BJ (cell line): ENCODE measurements at places on chromosomes 12 and 14.

DNA sequence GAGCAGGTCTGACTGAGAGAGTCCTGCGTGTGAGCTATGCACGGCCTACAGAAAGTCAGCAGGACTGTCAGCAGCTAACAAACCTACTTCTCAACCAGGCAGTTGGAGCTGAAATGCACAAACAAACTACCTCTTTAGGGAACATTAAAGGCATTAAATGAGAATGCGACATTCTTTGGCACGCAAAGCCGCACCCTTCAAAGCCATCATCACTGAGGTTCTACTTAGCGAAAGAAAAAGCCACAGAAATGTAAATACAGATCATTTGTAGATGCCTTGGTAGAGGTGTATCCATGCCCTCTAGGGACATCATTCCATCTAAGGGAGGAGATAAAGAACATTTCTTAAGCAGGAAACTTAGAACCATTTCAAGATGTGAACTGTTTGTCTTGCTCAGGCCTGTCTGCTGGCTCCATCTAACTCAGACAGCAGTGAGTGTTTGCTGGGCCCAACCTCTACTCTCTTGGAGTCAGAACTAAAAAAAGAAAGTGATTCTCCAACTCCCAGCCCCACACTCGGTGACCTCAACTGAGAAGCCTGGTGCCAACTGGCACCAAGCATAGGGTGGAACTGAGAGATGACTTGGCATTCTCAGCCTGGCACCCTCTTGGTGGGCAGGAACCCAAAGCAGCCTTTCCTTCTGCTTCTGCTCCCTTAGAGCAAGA is 63.5 kb upstream of the MBIP start:
- no peak for DNase-seq

DNA sequence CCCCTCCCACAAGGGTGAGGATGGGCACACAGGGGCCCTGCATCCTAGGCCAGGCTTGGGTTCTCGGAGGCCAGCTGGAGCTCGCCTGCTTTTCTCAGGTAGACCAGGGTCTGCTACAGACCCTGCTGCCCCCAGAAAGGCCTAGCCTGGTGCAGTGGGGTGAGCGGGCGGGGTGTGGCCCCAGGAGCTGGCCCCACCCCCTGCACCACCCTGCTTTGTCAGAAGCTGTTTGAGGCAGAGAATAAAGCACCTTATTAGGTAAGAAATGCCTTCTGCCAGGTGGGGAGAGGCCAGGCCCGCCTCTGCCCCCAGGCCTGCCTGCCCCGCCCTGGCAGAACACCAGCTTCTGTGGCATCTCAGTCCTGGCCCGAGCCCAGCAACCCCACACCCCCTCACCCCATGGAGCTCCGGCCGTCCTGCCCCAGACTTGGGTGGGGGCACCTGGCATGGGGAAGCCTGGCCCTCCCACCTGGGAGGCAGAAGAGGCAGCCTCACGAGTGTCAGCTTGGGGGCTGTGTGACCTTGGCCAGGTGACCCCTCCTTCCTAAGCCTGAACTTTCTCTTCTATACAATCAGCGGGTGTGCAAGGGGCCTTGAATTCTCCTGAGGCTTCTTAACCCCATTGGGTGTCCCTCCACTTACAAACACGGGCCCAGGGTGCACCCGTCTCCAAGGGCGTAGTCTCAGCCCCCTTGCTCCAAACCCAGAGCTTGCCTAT is 43.2 kb downstream of the KRT80 start:
- no peak for DNase-seq

DNA sequence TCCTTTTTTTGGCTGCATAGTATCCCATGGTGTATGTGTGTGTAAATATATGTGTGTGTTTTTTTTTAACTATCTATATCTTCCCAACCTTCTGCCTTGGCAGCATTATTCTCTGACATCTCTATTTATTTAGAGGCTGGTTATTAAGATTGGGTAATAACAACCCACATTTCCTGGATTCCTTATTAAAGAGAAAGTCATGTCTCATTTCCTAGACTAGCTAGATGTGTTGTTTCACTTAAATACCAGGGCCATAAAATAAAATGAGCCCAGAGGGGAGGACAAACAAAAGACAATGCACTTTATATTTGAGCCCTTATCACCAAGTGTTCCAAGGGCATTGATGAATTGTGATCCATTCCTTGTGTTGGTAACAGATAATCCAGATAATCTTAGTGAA is 169.1 kb downstream of the SLC5A8 start:
- no peak for DNase-seq

GRCh38 chr12:118103201-118103600 is 610 bp downstream of the VSIG10 start:
- no peak for DNase-seq

GRCh38 chr12:101783838-101784237 is 44.6 kb upstream of the SYCP3 start:
- DNase-seq, result no peak

- DNase-seq, result no peak
These were observed 27.6 kb downstream of the TCTN1 start for GRCh38 chr12:110641521-110641920.

DNA sequence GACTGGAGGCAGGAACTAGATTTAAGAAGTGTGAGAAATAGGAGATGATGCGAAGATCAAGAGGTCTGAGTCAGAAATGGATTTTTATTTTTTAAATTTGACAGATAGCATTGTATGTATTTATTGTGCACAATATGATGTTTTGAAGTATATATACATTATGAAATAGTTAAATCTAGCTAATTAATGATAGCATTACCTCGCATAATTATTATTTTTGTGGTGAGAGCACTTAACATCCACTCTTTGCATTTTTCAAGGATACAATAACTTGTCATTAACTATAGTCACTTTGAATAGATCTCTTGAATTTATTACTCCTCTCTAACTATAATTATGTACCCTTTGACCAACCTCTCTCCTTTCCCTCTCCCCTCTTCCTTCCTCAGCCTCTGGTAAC is 3.7 kb downstream of the SMOC1 start:
- no peak for DNase-seq

DNA sequence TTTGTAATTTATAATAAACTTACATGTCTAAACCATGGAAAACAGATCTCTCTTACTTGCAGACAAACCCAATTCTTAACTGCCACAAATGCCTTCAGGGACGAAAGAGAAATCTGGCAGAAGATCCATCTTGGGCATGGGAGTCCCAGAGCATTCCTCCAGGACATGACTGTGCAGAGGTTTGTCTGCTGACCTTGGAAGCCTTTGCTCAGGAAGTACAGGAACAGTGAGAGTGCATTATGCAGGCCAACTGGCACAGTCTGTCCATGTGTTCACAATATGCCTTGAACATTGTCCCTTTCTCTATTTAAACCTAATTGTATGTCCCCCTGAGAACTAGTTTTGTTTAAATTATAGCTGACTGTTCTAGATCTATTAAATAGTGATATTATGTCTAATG is 467.1 kb downstream of the ATP23 start:
- no peak for DNase-seq

DNA sequence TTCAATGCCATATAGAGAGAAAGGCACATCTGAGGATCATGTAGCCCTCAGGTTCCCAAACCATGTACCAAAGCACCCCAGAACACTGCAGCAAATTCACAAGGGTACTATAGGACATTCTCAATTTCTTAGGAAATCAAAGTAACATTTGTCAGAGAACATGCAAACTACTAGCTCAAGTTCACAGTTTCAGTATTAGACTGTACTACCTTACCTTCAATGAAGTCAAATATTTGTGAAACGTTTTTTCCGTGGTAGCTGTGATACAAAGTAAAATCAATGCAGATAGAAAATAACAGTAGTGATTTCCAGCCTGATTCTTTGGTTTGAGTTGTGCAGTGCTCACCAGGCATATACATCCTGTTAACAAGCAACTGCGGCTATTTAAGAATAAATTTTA is 197.1 kb downstream of the MED13L start:
- DNase-seq, result no peak

DNA sequence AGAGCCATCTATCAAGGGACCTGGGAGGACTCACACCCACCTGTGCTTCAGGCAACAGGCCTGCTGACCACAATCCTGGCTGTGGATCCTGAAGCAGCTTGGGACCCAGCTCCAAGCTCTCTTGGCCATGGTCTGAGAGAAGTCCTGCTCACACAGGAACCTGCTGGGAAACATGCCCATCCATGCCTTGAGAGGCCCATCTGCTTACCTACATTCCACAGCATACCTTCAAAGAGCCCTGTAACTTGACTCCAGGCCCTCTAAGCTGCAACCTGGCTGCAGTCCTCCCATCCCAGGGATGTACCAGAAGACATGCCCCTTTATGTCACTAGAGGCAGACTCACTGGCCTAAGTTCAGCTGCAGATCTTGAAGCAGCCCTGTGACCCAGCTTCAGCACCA is 61.7 kb upstream of the AMIGO2 start:
- no peak for DNase-seq

- DNase-seq, result no peak
These were observed 67.7 kb upstream of the HIF1A start for GRCh38 chr14:61627612-61628011.

DNA sequence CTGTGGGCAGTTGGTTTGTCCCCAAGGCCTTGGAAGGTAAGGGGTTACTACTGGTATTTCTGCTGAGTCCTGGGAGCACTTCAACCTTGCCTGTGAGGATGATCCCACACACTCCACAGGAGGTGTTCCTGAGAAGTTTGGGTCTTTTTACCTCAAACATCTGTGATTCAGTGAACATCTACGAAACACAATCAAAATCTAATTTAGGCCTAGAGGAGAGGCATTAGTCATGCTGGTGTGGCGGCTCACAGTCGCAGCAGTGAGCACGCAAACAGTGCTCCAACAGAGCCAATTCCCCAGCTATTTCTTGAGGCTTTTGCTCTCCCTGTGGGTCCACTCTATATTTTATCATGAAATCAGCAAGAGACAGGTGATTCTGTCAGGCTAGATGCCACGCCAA is 107.6 kb downstream of the APAF1 start:
- peak; percentile 60 for DNase-seq

GRCh38 chr12:127767656-127768055 is 499.3 kb upstream of the TMEM132C start:
- no peak for DNase-seq

DNA sequence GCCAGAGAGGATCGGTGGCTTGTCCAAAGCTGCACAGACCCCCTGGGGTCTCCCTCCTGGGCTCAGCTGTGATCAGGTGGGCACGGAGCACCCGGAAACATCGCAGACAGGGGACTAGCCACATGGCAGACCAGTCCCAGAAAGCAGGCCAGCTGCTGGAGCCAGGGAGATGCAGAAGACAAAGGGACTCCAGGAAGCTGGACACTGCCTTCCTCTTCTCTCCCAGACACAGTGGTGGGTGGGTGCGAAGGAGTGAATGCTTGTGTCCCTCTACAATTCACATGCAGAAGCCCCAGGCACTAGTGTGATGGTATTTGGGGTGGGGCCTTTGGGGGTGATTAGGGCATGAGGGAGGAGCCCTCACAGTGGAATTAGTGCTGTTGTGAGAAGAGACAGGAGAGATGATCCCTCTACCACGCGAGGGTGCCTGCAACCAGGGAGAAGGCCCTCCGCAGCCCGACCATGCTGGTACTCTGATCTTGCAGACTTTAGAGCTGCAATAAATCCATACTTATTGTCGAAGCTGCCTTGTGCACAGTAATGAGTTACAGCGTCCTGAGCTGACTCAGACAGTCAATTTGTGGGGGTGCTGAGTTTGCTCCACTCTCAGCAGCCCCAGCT is 95.2 kb downstream of the CALM1 start:
- DNase-seq, result no peak

GRCh38 chr12:126966498-126966897 is 1300.5 kb upstream of the TMEM132C start:
- DNase-seq, result no peak

DNA sequence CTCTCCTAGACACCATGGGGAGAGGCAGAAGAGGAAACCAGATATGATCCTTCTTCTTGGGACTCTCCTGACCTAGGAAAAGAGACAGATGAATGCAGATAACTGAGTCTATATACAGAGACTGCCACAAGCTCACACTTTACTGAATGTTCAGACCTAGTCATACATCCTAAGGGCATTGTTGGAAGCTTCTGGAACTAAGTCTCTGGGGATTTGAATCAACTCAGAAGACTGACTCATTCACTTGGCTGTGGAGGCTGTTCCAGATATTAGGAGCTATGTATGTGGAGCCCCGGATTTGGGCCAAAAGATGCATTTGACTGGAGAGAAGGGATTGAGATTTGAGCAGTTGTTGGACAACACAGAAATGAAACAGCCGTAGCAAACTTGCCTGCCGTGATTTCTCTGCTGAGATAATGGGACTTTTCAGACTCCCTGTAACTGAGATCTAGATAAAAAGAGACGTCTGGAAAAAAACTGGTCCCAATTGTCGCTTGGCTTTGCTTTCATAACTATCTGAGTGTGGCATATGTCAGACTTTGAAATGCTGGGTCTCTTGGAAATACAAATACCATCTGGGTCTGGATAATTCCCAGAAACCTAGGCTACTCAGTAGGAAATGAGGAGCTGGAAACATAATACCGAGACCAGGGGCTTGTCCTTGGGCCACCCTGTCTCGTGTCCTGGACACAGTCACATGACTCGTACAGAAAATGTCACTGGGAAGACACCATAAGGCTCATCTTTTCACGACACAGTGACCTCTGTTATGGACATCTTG is 396.8 kb downstream of the NUAK1 start:
- peak; percentile 69 for DNase-seq

- DNase-seq, result no peak
These were observed 143.8 kb upstream of the RTL1 start for GRCh38 chr14:101047326-101047725.

- DNase-seq, result no peak
These were observed 1109.2 kb downstream of the FLRT2 start for GRCh38 chr14:86639146-86639545.

DNA sequence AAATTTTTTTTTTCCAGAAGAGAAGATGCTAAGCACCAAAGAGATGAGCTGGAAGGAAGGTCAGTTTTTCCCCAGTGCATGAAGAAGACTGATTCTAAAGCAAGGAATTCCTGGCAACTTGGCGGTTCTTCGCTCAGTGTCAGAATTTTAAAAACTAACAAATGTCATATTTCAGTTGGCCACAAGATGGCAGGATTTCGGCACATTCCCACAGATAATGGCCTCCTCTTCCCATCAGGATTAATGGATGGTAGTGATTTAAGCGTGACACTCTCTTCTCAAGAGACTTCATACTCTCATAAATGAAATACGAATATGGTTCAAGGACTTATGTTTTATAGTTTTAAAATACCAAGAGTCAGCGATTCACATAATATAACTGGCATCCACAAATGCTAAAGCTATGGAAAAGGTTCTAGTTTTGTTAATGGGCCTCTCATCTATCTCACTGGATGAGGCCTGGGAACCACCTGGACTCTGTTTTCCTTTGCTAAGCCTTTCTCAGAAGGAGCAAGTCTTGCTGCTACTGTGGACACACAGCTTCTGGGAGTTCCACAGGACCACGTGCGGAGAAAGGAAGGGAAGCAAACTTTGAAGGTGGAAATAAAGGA is 46.1 kb upstream of the PTPRO start:
- no peak for DNase-seq

GRCh38 chr12:31210104-31210503 is 115.8 kb downstream of the SINHCAF start:
- DNase-seq, result no peak
